Substantia nigra (tissue), 51 donors: ENCODE measurements at places on chromosomes 6 and 20.

GRCh38 chr20:2751878-2752566 lies 48.4 kb downstream of the CPXM1 start:
- DNase-seq = no peak

DNA sequence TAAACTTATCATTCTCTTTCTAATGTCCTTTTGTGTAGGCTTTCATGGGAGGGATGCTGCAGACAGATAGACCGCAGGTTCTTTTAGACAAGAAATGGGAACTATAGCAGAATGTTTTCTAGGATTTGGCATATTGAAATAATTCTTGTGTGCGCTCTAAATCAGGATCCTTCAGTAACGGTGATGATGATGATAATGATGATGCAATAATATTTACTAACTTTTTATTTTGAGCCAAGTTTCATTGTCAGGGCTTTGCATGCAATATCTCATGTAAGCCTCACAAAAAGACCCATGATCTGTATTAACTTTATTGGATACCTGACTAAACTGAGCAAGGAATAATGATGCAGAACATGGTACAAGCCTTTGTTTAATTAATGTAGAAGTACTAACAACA lies 280.1 kb downstream of the HAO1 start:
- no peak for DNase-seq

DNA sequence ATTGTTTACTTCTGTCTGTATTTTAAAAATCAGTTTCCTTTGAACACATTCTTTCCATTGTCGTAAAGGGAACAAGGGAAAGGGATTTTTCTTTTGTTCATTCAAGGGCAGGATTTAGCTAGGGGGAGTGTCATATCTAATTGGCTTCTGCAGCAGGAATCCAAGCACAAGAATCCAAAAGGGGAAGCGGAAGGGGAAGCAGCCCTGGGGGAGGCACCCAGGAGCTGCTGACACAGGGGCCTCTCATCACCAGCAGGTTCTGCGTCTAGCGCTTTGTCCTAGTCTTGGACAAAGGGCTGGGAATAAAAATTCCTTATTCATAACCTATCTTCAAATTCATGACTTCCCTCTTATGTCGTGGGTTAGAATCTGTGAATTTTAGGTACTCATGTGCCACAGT lies 13.7 kb downstream of the RIPK1 start:
- peak; percentile 13 for DNase-seq

GRCh38 chr6:2809015-2809414 lies 32.6 kb downstream of the SERPINB1 start:
- no peak for DNase-seq

- no peak for DNase-seq
Observed at GRCh38 chr20:58028123-58028522, 200.3 kb downstream of the ANKRD60 start.

DNA sequence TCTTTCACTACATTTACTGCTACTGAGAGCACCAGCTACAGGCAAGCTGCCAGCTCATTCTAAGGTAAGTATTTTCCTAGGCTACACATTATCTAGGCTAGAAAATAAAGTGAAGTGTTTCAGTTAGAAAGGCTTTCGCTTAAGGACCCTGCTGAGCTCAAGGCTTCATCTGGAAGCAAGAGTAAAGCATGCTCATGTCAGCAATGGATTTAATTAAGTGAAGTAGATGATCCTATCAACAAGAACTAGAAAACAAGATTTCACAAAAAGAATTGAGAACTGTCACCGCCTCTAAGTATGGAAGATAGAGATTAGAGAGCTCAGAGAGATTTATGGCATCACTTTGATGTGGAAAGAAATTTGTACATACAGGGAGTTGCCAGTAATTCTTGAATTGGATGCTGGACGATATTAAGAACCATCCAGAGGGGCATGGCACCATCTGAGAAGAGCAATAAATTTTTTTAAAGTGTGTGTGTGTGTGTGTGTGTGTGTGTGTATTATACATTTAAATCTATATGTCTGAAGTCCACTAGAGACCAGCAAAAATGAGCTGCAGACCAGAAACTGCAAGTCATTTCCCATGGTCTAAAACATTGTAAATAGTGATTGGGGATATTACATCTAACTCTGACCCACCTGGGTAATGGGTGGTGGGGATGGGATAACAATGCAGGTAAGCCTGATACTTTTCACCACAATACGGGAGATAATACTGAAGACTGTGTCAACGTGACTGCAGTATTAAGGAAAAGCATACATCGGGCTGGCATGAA lies 105.2 kb upstream of the MAP7 start:
- no peak for DNase-seq

DNA sequence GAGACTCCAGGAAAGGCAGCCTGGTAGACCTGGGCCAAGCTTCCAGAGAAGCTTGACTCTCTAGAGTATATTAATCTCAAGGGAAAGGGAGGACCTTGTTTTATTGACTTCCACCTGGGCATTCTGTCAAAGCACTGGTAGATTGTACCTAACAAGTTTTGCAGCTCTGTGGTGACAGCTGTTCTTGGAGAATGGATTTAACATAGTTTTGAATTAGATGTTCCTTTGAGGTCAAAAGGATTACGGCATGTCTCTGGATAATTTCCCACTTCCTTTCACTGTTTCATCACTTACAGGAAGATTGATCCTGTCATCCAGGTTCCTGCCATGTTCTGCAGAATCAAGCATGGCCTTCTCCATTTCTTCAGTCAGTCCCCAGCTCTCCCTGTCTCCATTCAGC lies 246.0 kb downstream of the PHACTR1 start:
- no peak for DNase-seq

- no peak for DNase-seq
Observed at GRCh38 chr6:85361643-85362014, 88.3 kb upstream of the NT5E start.

DNA sequence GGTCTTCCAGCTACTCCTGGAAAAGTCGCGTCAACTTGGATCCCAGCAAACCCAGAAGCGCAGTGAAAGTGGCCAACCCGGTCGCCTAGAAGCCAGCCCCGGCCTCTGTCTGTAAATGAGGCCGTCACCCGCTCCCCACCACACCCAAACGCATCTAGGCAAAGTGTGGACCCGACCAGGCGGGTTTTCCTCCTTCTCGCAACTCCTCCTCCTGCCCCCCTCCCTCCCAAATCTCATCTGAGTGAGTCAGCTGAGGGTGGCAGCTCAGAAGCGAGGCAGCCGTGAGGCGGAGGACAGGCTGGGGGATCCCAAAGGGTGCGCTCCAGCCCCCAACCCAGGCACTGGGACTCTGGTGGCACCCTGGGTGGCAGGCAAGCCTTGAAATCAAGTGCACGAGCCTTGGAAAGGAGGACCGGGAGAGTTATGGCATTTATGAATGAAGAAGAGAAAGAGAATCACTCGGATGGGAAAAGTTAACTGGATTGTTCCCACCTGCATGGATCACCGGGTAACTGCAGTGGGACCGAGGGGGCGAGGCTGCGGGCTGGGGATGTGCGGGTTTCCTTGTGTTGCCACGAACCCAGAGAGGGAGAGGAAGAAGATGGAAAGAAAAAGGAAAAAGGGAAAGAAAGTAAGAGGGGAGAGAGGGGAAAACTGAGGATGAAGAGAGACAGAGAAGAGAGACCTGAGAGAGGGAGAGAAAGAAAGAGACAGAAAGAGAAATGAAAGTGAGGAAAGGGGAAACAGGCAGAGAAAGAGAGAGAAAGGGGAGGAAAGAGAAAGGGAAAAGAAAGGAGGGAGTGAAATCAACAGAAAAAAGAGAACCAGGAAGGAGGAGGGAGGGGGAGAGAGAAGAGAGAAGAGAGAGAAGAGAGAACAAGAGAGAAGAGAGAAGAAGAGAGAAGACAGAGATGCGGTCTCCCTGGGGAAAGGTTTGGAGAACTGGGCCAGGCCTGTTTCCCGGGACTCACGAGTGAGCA lies at the start of gene APCDD1L:
TSS of gene APCDD1L (minus strand) at position 167 of the 980 bp plus-strand sequence. CDS start 692 bp downstream, outside the sequence.
- DNase-seq = no peak

DNA sequence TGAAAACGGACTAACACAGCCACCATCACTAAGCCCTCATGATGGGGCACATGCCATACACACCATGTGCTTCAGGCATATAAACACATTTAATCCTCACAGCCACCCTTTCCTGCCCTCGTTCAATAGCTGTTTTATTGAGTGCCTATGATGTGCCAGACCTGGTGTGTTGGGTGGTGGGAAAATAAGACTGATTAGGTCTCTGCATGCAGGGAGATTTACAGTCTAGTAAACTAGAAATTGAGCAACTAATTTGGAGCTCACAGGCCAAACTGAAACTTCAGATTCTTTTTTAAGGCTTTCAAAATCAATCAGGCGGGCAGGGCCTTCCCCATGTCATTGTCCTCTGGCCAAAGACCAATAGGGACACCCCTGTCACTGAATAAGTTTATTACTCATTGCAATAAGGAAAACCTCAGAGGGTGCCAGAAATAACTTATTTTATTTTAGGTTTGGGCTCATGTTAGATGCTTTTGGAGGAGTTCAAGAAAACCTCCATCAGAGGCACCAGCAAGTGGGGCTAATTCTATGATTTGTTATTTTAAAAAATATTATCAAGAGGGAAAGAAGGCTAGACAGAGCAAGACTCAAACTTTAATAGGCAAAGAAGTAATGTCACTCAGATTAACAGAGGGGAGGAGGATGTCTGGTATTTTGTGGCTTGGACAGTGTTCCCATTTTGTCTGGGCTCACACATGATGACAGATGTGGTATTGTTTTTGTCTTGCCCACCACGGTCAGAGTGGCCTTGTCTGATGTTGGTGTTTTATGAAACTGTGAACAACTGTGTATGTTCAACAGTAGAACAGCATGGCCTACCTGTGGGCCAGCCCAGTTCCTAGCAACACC lies 12.0 kb downstream of the ZFP64 start:
- no peak for DNase-seq

DNA sequence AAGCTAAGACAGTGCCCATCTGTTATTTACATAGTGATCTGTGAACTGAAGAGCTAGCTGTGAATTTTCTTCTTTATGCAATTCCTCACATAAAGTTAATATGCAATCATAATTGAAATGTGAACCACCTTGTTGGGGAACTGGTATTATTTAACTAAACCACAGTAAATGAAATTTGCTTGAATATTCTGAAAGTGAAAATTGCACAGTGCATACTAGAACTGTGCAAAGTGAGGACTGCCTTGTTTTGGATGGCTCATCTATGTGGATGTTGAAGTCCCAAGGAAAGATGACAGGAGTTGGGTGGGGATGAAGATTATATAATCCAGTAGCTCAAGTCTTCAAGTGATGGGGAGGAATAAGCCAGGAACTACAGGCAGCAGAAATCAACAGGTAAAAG lies 5.7 kb upstream of the PHF10 start:
- no peak for DNase-seq

DNA sequence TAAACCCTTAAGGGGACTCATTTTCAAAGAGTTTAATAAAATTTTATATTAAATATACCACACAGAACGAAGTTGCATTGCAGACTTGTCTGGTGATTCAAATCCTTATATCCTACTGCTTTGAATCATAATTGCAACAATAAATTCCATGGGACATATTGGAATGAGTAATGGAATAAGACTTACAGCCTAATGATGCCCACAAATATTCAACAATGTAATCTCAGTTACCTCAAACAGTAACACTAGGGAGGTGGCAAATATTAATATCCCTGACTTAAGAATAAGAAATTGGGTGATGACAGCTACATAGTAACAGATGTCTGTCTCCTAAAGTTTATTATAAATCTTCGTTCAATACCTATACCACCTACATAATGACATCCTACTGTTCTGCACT lies 52.6 kb downstream of the BMP5 start:
- no peak for DNase-seq

GRCh38 chr6:25366903-25367545 lies 87.8 kb downstream of the CARMIL1 start:
- DNase-seq = no peak

DNA sequence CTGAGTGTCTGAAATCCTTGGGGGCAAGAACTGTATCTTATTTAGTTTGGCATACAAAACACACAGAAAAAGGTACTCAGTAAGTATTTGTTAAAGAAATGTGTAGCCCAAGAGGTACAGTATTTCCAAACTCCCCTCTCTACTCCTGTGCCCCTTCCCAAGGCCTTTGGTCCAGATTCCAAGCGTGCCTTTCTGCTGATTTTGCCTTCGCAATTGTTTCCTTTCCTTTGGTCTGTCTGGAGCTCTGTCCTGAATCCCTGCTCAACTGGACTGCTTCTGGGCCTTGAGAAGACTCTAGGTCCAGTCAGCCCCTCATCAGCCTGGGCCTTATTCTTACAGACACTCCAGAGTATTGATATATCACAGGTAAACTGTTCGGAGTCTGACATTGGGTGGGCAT lies 122.2 kb upstream of the SYNCRIP start:
- no peak for DNase-seq

DNA sequence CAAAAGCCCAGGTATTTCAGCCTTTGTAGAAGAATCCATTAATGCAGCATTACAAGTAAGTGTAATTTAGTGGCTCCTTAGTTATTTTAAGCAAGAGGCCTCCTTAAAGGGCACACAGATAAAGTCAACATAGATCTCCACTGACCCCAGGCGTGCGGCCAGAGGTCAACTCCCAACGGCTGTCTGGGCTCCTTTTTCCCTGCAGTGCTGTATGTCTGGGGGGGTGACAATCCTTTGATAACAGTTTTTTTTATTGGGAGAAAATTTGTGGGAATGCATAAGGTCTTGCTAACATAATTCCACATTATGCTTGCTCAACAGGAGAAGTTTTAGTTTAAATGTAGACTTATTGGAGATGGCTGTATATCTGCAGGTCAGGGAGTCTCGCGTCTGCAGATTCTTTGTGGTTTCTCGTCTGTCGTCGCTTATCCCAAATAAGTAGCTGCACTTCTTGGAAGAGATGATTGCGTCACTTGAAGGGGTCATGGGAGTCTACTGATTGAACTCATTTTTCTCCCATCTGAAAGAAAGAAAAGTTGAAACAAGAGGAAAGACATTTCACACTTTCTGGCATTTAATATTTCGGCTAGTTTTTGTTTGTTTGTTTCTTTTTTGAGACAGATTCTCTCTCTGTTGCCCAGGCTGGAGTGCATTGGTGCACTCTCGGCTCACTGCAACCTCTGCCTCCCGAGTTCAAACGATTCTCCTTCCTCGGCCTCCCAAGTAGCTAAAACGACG lies 151.7 kb upstream of the AKAP12 start:
- no peak for DNase-seq

- no peak for DNase-seq
Observed at GRCh38 chr6:150924808-150925589, 59.5 kb downstream of the MTHFD1L start.

DNA sequence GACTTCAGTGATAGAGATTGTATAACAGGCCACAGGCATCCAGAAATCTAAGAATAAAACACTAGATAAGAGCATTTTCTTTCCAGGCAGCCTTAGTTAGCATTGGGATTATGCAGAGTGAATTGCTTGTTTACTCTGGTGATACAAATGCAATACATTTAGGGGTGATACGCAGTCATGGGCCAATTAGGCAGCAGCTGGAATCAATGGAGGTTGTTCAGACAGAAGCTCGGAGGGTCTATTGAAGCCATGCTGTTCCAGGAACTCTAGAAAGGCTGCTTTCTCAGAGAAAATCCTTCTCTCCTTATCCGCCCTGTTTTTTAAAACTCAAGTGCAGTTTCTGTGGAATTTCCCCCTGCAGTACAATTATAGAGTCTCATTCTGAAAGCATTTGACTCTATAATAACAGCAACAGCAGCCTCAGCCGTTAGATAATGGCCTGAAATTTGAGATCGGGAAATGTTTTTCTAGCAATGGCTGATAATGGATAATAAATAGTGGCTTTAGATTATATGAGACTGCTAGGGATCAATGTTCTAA lies 364.3 kb upstream of the HS3ST5 start:
- no peak for DNase-seq
